ENCODE measurements at places on chromosomes 6 and 20.

DNA sequence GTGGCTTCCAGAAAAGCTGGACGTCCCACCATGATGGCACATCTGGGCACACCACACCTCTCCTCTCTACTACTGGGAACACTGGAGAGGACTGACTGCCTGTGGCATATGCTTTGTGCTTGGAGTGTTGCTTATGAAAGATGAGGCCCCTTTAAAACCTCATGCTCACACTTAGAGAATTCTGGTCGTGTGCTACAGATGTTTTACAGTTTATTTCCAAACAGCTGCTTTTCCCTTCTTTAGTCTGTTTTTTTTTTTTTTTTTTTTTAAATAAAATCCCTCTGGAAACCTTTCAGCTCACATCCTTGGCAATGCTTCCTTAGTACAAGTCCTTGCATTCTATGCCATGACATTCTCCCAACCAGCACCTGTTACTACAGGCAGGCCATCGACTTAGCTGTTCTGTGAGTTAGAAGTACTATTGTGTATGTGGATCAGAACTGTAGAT is 60.3 kb downstream of the BMP6 start:
- no peak for DNase-seq

- no peak for DNase-seq
Measured at GRCh38 chr6:43810965-43811732, 41.1 kb downstream of the VEGFA start.

GRCh38 chr20:4820806-4821518 is 99.3 kb downstream of the PRND start:
- peak; percentile 63 for DNase-seq

GRCh38 chr6:30204116-30204515 is 9.1 kb downstream of the TRIM26 start:
- no peak for DNase-seq

GRCh38 chr6:166636191-166636933 is 9.3 kb upstream of the RPS6KA2 start:
- DNase-seq, result no peak

GRCh38 chr6:136751991-136752390 is 40.3 kb downstream of the MAP3K5 start:
- DNase-seq, result no peak

- DNase-seq, result no peak
Measured at GRCh38 chr20:64077876-64078551, 1.3 kb downstream of the RGS19 start.

DNA sequence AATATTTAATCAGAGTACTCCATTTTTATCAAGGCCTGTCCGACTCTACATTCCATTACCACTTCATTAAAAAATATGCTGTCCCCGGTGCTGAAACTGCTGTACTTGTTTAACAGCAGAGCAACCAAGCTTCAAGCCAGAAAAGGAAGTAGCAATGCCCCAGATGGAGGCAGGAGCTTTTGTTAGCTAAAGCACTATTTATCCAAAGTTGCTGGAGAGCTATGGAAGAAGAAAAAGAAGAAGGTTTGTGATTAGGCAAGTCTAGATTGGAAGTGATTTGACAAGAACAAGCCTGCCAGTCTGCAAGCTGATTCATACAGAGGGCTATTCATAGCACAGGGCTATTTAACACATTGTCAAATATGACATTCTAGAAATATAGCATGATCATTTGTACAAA is 160.9 kb upstream of the SPTLC3 start:
- peak; percentile 41 for DNase-seq

DNA sequence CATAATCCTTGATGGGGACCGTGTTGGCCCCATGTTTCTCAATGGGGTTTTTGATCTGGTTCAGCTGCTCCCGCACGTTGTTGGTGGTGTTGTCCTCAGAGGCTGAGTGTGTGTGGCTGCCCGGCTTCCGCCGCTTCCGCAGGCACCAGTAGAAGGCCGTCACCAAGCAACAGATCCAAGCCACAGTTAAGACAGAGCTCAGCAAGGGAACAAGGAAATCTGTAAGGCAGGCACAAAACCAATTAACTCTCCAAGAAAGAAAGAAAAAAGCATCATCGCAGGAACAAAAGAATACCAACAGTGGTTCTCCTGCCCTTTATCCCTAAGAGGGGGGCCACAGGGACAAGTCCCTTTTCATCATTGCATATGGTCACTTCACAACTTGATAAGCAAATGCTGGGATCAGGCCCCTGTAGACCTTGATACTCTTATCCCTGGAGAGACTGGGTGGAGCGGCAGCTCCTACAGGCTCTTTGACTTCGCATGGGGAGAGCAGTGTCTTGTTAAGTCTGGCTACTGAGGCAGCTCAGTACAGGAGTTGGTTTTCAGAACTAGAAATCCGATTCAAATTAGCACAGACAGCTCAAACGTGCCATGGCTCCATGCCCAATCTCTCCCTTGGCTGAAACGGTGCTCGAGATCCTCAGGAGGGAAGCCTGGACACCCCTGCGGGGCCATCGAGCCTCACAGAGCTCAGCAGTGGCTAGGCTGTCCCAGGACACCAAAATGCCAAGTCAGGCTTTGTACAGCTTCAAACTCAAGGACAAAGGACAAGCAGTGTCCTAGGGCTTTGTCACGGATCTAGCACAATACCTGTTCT is 33.9 kb downstream of the JAG1 start:
- peak; percentile 37 for DNase-seq

DNA sequence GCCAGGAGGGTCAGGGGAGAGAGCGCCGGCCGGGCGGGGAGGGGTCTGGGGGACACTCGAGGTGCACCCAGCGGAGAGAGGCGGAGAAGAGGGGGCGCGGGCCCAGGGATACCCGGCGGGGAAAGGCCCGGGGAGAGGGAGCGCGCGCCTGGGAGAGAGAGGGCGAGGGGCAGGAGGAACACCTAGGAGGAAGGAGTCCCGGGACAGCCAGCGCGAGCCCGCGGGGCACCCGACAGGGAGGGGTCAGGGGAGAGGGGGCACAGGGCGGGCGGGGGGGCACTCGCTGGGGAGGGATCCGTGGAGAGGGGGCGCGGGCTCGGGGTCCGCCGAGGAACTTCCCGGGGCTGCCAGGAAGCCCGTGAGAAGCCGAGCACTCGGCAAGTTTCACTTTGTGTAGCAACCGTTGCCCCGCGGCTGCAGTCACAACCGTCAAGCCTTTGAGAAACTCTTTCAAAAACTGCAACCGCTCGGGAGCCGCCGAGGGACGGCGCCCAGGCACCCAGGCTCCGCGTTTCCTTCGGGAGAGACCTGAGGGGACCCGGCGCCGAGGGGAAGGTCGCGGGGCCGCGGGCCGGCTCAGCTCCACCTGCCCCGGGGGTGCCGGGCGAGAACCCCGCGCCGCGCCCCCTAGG is 471 bp downstream of the EZR start:
- DNase-seq, result peak; percentile 71

DNA sequence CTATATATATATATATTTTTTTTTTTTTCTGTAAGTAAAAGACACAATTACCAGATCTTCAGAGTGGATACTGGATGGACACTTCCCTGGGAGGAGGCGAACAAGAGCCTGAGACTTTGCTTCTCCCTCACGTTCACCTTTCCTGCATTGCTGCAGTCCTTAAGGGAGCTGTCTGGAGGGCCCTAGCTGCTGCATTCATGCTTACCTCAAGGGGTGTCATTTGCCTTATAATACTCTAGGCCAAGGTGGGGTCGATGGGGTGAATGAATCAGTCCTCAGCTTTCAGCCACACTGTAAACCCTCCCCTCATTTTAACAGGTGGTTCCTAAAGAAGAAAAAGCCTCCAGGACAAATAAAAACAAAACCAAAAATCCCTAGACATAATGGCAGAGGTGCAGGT is 34.8 kb upstream of the CD83 start:
- DNase-seq, result no peak

GRCh38 chr6:128527375-128527774 is 7.0 kb upstream of the PTPRK start:
- no peak for DNase-seq

GRCh38 chr20:33859751-33860150 is 48.6 kb downstream of the CHMP4B start:
- DNase-seq, result no peak

- DNase-seq, result peak; percentile 58
Measured at GRCh38 chr20:36030149-36030548, 61.8 kb downstream of the CNBD2 start.

GRCh38 chr6:148934961-148935360 is 188.1 kb downstream of the UST start:
- DNase-seq, result no peak

DNA sequence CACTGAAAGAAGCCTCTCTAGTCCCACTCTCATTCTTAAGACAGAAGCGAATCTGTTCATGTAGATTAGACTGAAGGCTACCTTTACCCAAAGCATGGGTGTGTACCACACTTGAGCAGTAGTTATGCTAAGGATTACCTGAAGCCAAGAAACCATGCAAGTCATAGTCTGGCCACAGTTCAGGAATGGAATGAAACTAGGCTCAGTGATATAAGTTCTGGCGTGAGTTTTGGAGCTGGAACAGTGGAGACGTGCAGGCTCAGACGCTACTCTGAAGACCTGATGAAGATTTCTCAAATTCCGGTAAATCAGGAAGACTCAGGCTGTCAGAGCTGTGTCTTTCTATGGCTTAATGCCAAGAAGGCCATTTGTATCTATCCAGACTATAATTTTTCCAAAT is 219.9 kb downstream of the HDGFL1 start:
- no peak for DNase-seq

DNA sequence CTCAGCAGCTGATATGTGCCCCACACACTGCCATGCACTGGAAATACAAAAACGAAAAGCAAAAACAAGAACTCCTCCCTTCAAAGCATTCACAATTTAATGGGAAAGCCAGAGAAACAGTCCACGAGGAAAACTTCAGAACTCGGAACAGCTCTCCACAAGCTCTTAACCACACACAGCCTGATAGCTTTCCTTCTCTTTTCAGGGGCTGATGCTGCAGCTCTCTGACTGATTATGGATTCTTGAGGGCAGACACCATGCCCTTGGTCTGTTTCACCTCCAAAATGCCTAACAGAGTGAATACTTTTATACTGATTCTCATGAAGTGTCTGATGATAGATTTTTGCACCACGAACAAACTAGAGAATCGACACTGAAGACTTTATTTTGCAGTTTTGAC is 282.1 kb downstream of the CD83 start:
- no peak for DNase-seq

DNA sequence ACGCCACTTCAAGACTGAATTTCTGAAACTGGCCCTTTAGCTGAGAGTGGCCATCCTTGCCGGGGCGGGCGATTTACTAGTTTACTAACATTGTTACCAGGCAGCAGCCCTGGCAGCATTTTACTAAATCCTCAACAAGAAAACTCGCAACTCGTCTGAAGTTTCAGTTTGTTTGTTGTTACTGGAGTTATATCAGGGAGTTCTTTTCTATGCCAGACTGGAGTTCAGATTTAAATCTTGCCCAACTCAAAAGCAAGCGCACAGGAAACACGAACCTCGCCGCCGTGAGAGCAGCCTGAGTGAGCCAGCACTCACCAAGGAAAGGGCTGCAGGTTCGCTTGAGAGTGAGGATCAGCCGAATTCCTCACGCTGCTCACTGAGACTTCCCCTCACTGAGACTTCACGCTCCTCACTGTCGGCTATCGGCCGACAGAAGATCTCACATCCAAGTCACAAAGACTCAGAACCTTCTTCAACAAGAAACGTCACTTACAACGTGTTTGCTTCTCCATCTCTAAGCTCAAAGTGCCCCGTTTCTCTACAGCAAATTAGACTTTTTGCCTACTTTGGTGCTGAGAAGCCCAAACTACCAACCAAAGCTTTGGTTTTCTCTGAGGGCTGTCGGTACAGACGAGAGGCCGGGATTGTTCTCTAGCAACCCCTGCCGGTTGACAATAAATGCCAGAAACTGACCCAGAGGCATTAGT is 78.9 kb downstream of the OLIG3 start:
- DNase-seq, result peak; percentile 83

GRCh38 chr6:148750838-148751792 is 4.3 kb downstream of the UST start:
- peak; percentile 23 for DNase-seq

GRCh38 chr6:73341335-73341734 is 12.7 kb downstream of the DPPA5 start:
- no peak for DNase-seq

DNA sequence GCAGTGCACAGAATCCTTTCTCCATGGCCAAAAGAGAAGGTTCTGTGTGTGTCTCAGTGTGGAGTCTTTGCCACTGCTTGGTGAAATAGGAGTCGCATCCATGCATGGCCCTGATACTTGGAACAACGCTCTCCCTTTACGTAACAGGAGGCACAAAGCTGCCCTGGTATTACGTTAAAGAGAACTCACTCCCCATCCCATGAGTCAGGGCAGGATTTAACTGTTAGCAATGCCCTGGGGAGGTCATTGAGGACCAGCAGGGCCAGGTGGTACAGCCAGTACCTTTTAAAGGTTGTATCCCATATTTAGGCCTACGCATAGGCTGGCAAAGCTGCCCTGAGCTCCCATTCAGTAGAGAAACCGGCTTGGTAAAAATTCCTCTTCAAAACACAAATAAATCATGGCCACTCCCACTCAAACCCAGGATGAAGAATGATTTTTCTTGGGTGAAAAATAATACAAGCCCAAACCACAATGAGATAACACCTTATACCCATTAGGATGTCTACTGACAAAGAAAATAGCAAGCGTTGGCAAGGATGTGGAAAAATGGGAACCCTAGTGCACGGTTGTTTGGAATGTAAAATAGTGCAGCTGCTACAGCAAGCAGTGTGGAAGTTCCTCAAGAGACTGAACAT is 37.1 kb downstream of the MYLK4 start:
- DNase-seq, result no peak

GRCh38 chr20:62427172-62428001 is at the start of gene RBBP8NL:
Gene RBBP8NL (minus strand): TSS chr20:62427539. CDS start chr20:62419647, 7,892 bp downstream.
- DNase-seq, result no peak

- no peak for DNase-seq
Measured at GRCh38 chr20:1631309-1632151, 11.7 kb upstream of the SIRPB1 start.

DNA sequence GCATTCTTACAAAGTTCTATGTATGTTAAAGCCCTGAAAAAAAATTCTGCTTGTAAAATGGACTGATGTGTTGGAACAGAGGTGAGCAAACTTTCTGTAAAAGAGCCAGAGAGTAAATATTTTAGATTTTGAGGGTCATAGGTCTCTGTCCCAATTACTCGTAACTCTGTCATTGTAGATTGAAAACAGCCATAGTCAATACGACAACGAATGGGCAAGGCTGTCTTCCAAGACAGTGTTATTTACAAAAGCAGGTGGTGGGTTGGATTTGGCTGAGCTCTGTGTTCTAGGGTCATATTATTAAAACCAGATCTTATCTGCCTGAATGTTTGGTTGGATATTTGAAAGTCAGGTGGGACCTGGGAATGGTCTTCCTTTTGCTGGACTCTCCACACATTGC is 135.2 kb downstream of the EYA2 start:
- DNase-seq, result no peak

GRCh38 chr20:21453690-21454089 is 56.4 kb upstream of the NKX2-4 start:
- no peak for DNase-seq

- DNase-seq, result no peak
Measured at GRCh38 chr20:4476903-4477500, 244.7 kb upstream of the PRND start.

GRCh38 chr20:1722513-1723050 is 65.0 kb upstream of the SIRPG start:
- DNase-seq, result no peak

GRCh38 chr20:10521068-10521831 is 86.1 kb downstream of the SLX4IP start:
- DNase-seq, result peak; percentile 90

- DNase-seq, result no peak
Measured at GRCh38 chr6:121896363-121896762, 460.9 kb downstream of the GJA1 start.

- no peak for DNase-seq
Measured at GRCh38 chr20:19827818-19828217, 69.8 kb downstream of the RIN2 start.

- DNase-seq, result no peak
Measured at GRCh38 chr6:47363736-47364135, 54.0 kb upstream of the TNFRSF21 start.

GRCh38 chr6:81849248-81849647 is 96.8 kb upstream of the TENT5A start:
- no peak for DNase-seq

Measured in choroid plexus epithelial cell (primary cell).